ENCODE measurements at places on chromosomes 16 and 17.
A peak's percentile ranks its signal among the peaks of the same experiment; 100 is the strongest.

- DNase-seq = no peak
Measured at GRCh38 chr16:60907645-60908044, 1128.6 kb downstream of the CDH8 start.

DNA sequence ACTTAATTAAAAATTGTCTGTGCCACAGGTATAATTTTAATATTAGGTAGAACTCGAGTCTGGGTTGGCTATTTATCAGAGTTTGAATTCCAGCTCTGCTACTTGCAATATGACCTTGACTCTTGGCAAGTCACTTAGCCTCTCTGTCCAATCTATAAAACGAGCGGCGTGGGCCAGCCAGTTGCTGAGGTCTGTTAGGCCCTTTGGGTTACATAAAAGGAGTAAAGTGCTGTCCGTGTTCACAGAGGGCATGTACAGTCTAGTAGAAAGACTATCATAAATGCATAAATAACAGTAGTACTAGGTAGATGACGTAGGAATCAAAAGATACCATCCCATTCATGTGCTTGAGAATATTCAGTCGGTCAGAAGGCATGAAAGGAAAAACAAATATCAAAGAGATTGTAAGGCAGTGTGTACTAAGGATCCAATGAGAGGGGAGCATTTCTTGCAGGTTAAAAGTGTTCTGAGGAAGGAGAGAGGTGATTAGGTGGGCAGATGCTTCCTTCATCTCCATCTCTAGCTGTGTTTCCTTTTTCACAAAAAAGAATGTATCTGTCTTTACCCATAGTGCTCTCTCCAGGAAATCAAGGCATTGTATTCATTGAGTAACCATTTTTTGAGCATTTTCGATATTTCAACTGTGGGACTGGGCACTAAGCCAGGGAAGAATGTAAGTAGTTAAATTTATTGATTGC, 2.4 kb downstream of the TNRC6A start:
- DNase-seq = no peak

GRCh38 chr17:48451489-48451888, 21.5 kb upstream of the SKAP1 start:
- no peak for DNase-seq

- no peak for DNase-seq
Measured at GRCh38 chr17:56956992-56957391, 3.9 kb downstream of the COIL start.

DNA sequence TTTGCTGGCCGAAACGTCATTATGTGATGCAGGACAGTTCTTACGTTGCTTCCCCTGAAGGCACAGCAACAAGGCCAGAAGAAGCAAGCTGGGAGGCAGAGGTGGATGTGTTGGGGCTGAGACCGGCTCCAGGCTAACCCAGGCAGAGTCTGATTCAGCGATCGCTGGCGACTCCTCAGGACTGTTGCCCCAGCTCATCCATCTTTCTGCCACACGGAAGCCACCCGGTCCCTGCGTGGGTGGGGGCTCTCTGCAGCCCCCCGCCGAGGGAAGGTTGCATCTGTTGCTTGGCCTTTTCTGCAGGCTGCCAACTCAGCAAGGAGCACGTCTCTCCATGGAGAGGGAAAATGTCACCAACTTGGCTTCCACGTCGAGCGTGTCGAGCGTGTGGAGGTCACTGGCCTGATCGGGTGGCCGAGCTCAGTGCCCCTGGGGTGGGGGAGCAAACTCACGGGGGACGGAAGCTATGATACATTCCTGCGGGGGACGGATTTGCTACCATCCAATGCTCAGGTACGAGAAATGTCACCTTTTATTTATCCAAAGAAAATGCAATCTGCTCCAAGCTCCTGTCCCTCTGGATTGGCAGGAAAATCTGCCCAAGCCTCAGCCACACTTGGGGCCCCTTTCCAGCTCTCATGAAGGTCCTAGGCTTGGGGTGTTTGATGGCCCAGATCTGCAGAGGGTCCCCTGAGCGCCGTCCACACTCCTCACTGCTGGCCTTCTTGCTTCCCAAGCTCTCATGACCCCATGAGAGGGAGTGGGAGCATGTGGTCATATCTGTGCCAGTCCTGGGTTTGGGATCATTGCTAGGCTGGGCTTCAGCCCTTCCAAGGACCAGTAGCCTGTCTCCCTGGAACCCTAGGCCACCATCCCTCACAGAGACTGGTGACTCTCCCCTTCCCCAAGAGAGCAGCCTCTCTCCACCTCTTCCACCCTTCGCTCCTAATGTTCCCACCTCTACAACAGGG, 69.4 kb downstream of the RPH3AL start:
- no peak for DNase-seq

DNA sequence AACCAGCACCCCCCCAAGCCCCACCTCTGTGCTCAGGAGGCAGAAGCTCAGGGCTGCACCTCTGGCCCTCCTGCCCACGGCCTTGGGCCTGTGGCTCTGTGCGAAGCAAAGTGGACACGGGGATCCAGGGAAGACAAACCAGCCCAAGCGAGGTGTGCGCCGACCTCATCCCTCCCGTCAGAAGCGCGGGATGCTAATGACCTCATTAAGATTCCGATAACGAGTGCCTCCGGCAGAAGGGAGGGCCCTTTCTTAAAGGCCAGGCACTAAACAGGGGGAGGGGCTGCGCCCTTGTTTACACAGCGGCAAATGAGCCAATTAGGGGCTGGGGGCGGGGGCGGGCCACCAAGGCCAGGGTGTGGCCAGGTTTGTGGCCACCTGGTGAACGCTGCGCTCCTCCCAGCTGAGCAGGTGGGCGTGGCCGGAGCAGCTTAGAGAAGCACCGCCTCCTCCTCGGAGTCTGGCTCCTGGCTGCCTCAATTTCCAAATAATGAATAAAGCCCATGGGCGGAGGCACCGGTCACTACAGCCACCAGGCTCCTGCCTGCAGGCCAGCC, 3.2 kb downstream of the CBX4 start:
- DNase-seq = no peak

- no peak for DNase-seq
Measured at GRCh38 chr17:61160789-61161445, 238.7 kb upstream of the TBX2 start.

GRCh38 chr17:58534901-58535421, 20.5 kb upstream of the MTMR4 start:
- DNase-seq = peak; percentile 61

DNA sequence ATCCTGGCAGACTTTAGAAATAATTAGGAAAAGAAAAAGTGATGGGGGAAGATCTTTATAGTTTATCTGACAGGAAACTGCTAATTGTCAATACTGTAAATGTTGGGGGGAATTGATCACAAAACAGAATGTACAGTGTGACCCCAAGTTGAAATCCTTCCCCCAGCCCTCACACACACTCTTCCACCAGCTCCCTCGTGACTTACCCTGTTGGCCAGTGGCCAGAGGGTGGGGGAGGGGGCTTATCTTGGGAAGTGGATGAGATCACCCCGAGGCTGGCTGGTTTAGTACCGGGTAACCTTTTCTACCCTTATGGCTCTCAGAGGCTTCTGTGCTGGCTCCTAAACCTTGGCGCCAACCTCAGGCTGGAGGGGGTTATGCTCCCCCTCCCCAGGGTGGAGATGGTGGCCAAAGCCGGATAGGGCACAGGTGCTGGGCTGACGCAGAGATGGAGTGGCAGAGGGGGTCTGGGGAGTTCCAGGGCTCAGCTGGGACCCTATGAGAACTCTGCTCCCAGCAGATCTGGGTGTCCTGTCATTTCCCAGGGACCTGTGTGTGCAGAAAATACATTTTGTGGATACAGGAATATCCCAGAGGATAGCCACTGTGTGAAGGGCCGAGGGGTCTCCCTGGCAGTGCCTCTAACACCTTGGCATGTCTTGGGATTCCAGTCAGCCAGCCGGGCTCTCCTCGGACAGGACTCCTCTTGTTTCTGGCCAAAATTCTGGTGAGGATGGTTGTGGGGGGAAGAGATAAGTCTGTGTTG, 18.6 kb downstream of the CDH16 start:
- peak; percentile 79 for DNase-seq

DNA sequence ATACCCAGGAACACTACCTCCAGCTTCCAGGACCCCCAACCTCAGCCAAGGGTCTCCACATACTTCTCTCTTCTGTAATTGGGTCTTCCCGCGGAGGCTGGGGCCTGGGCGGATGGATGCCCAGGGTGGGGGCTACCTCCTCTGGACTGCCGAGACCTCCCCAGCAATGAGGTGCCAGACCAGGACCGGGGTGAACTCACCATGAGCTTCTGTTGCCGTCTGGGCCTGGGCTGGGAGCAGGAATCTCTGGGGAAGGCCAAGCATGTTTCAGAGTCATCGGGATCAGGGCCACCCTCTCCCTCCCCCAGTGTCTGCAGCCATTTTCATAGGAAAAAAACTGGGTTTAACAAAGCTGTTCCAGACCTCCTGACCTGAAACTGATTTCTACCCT, 10.3 kb upstream of the BAHCC1 start:
- no peak for DNase-seq

DNA sequence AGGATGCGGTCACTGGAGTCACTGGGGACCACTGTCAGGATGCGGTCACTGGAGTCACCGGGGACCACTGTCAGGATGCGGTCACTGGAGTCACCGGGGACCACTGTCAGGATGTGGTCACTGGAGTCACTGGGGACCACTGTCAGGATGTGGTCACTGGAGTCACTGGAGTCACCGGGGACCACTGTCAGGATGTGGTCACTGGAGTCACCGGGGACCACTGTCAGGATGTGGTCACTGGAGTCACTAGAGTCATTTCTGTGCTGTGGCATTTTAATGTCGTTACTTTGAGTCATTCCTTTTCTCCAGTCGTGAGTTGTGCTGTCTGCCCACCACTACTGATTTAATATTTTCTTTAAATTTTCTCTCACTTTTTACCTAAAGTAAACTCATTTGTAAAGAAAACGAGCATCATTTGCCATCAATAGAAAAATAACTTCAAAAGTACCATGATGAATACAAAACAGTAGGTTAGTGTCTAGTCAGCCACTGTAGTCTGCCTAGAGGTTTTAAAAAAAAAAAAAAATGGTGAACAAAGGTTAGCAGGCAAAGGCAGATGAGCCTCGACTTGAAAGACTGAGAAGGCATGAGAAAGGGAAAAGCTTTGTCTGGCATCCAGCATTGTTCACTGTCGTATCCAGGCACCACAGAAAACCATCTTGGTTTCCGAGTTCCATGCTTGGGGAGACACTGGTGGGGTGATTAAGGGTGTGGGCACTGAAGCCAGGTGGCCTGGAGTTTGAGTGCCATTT, 346.6 kb downstream of the SNX29 start:
- DNase-seq = no peak

- peak; percentile 21 for DNase-seq
Measured at GRCh38 chr17:5545051-5545987, 39.0 kb downstream of the NLRP1 start.

- DNase-seq = no peak
Measured at GRCh38 chr16:81397058-81397878, 47.3 kb upstream of the CMIP start.

DNA sequence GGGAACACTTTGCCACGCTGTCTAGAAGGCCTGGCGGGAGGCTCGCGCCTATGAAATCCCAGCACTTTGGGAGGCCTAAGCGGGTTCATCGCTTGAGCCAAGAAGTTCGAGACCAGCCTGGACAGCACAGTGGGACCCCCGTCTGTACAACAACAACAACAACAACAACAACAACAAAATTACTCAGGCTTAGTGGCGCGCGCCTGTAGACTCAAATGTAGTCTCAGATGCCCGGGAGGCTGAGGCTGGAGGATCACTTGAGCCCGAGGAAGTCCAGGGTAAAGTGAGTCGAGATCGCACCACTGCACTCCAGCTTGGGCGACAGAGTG, 297 bp upstream of the SLFN13 start:
- DNase-seq = no peak

DNA sequence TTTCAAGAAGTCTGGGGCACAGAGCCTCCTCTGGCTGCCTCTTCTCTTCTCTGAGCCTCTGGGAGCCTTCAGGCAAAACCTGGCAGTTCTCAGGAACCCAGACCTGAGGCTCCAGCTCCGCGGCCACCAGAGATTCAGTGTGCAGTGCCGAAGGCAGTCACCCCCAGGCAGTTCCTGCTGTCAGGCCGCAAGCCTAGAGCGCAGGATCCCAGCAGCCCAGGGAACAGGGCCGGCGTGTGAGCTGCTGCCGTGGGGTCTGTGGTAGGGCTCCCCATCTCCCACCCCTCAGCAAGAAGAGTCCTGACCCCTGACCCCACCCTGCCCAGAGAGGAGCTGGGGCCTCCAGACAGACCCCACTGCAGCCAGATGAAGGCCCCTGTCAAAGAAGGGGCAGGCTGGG, 78.2 kb downstream of the AMFR start:
- DNase-seq = no peak
